ENCODE measurements at places on chromosomes 2 and 18.

- peak; percentile 72 for DNase-seq
These were observed 52.7 kb downstream of the LBH start for GRCh38 chr2:30283931-30284565.

GRCh38 chr2:14675489-14675888 lies 43.0 kb downstream of the LRATD1 start:
- DNase-seq: no peak

GRCh38 chr18:45251236-45251635 lies 364.0 kb upstream of the SLC14A2 start:
- no peak for DNase-seq

- DNase-seq: no peak
These were observed 411.1 kb downstream of the RAD51AP2 start for GRCh38 chr2:17107151-17107550.

- no peak for DNase-seq
These were observed 37.3 kb downstream of the ST3GAL5 start for GRCh38 chr2:85851253-85852151.

DNA sequence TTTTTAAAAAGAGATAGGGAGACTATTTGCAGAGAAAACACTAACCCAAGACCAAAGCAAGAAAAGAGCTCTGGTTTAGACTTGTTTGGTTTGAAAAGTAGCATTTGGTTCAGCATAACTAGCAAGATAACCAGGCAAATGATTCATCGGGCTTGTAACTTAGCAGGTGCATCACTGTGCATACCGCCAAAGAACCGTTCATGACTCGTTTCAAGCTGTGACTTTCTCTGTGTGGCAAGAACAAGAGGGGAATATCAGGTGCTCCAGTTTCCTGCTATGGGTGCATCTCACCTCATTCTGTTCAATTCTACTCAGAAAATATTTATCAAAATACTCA lies 244.9 kb downstream of the ETAA1 start:
- DNase-seq: no peak
